ENCODE measurements at places on chromosomes 12 and 14. TPM values are rescaled to one million over a fixed set of nuclear protein-coding genes. Genes with fewer than 3 reads are reported as not detected.

- no peaks in the 10 kb centered on the region for H3K36me3 ChIP-seq
- no peak overlapping the region for H3K27ac ChIP-seq
- H3K4me1 ChIP-seq: peaks cover 42% of the 10 kb centered on the region
- no peak overlapping the region for H3K4me3 ChIP-seq
These were observed 139.4 kb downstream of the MON2 start for GRCh38 chr12:62605981-62606380.

DNA sequence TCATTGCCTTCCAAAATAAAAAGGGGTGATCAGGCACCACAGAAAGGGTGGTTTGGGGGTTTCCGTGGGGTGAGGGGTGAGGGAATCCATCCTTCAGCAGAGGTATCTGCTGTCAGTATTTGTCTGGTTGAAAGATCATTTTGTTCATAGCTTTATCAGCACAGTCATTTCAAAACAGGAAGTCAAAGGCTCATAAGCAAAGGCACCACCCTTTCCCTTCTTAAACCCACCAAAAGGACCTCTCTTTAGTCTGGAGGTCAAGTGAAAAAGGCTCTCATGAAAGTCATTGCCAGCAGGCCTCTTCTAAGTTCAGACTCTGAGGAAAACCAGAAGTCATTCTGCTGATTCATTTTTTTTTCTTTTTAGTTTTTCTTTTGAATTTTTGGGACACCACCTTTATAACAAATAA lies 6.2 kb downstream of the CHST11 start:
- H3K4me3 ChIP-seq: no peak overlapping the region
- H3K27me3 ChIP-seq: no peaks in the 10 kb centered on the region
- H3K36me3 ChIP-seq: no peaks in the 10 kb centered on the region
- DNase-seq: no peak
- no peaks in the 10 kb centered on the region for H3K4me1 ChIP-seq

- H3K27me3 ChIP-seq: no peaks in the 10 kb centered on the region
- peaks cover 69% of the 10 kb centered on the region for H3K4me1 ChIP-seq
- no peak overlapping the region for H3K4me3 ChIP-seq
- no peaks in the 10 kb centered on the region for H3K36me3 ChIP-seq
These were observed 125.5 kb downstream of the ZFP36L1 start for GRCh38 chr14:68667313-68667791.

- H3K36me3 ChIP-seq: no peaks in the 10 kb centered on the region
- H3K27ac ChIP-seq: no peak overlapping the region
- no peak overlapping the region for H3K4me3 ChIP-seq
- no peak for DNase-seq
These were observed 47.4 kb downstream of the AVPR1A start for GRCh38 chr12:63103494-63104131.

DNA sequence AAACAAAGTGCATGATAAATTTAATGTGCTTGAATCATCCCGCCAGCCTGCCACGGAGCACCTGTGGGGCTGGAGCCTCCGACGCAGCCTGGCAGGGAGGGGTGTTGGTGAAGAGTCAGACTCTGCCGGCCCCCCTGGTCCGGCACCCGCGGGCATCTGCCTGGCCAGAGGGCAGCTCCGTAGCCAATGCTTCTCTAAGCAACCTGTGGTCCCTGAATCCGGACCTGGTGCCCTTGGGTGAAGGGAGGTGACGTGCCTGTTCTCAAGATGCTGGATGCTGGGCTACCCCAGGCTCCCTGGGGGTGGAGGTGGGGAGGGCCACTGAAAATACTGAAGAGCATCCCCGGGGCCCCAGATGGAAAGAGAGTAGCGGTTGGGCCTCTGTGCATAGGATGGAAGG lies 158.6 kb upstream of the C14orf180 start:
- no peaks in the 10 kb centered on the region for H3K27me3 ChIP-seq
- H3K36me3 ChIP-seq: no peaks in the 10 kb centered on the region
- peaks cover 7% of the 10 kb centered on the region for H3K4me1 ChIP-seq
- DNase-seq: no peak
- H3K27ac ChIP-seq: no peak overlapping the region

DNA sequence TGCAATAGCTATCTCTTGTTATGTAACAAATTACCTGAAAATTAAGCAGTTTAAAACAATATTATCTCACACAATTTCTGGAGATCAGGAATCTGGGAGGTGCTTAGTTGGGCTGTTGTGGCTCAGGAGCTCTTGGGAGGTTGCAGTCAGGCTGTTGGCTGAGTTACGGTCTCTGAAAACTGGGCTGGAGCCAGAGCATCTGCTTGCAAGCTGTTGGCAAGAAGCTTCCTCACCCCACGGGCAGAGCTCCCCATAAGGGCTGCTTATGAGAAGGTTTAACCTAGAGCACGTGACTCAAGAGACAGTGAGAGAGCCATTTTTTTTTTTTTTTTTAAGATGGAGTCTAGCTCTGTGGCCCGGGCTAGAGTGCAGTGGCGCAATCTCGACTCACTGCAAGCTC lies 346.8 kb downstream of the ATP23 start:
- H3K4me3 ChIP-seq: no peak overlapping the region
- H3K4me1 ChIP-seq: no peaks in the 10 kb centered on the region
- no peak for DNase-seq

DNA sequence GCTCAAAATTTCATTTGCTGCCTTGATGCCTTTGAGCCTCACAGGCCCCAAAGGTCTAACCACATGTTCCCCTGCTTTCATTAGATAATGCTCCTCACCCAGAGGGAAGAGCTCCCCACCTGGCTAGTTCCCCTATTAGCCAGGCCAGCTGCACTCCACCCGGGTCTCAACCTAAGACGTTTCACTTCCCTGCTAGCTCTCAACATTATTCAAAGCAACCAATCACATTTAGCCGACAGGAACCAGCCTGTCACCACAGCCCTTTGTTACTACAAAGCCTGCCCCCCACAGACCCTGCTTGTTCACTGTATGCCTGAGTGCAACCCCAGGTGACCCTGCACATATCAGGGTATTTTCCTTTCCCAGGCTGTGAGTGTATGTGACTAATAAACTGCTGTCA lies 78.6 kb downstream of the SLC15A5 start:
- H3K4me3 ChIP-seq: no peak overlapping the region
- DNase-seq: no peak
- no peak overlapping the region for H3K27ac ChIP-seq
- no peaks in the 10 kb centered on the region for H3K27me3 ChIP-seq
- H3K36me3 ChIP-seq: no peaks in the 10 kb centered on the region

DNA sequence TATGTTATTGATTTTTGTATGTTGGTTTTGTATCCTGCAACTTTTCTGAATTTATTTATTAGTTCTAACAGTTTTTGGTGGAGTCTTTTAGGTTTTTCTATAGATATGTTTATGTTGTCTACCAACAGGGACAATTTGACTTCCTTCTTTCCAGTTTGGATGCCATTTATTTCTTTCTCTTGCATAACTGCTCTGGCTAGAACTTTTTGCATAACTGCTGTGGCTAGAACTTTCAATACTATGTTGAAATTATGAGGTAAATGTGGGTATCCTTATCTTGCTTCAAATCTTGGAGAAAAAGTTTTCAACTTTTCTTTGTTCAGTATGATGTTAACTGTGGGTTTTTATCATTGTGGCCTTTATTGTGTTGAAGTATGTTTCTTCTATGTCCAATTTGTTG lies 39.9 kb upstream of the PLBD1 start:
- H3K4me1 ChIP-seq: no peaks in the 10 kb centered on the region
- no peaks in the 10 kb centered on the region for H3K36me3 ChIP-seq
- no peak for DNase-seq
- H3K27me3 ChIP-seq: no peaks in the 10 kb centered on the region
- no peak overlapping the region for H3K27ac ChIP-seq

DNA sequence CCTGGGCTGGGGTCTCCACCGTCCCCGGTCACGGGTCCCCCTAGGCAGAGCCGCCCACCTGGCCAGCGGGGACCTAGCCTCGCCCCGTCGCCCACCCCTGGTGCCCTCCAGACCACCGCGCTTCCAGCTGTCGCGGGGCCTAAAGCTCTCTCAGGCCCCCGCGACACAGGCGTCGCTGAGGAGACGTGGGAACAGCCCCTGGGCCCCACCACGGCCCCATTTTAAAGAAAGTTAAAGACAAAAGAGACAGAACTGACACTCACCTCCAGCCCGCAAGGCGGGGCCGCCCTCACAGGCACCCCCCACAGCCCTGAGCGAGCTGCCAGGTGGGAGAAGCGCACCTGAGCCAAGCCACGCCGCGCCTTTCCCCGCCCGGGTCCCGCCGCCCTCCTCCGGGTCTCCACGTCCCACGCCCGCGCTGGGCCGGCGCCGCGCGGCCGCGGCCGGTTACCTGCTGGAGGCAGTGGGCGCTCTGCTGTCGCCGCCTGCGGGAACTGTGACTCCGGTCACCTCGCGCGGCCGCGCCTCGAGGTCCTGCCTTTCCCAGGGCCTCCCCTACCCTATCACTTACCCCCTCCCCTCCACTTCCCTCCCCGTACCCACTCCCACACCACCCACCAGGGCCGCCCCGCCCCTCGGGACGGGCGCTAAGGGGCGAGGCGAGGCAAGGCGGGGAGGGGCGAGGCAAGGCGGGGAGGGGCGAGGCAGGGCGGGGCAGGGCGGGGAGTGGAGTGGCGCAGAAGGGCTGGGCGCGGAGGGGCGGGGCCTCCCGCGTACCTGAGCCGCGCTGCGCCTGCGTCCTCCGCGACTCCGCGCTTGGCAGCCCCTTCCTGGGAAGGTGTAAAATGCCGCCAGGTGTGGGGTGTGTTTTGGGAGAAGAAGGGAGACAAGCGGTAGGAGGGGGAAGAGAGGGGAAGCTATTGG lies 31.2 kb downstream of the TC2N start:
- H3K36me3 ChIP-seq: no peaks in the 10 kb centered on the region
- no peak overlapping the region for H3K27ac ChIP-seq
- H3K4me3 ChIP-seq: peak overlapping the region; percentile 32
- peak; percentile 28 for DNase-seq
- peaks cover 15% of the 10 kb centered on the region for H3K27me3 ChIP-seq
- H3K4me1 ChIP-seq: peaks cover 5% of the 10 kb centered on the region

Gene PHETA1
- total RNA-seq: 15.4 TPM

Gene ENDOU
- 0.12 TPM for total RNA-seq

Gene TSPAN19
- total RNA-seq: not detected

Gene CLEC1B
- not detected for total RNA-seq
